ENCODE measurements at places on chromosomes 1 and 21. TPM values are rescaled to one million over a fixed set of nuclear protein-coding genes. Genes with fewer than 3 reads are reported as not detected.

The RAP1GAP gene
- total RNA-seq = 1.3 TPM

The IFI44L gene
- 38.6 TPM for total RNA-seq

The DENND2C gene
- 0.50 TPM for total RNA-seq

The ASCL5 gene
- 0.30 TPM for total RNA-seq

The HSF2BP gene
- total RNA-seq = 0.68 TPM

GRCh38 chr1:246067432-246068216, 439.5 kb downstream of the SMYD3 start:
- no peaks in the 10 kb centered on the region for H3K27me3 ChIP-seq
- H3K4me3 ChIP-seq = no peak overlapping the region
- H3K36me3 ChIP-seq = peaks cover 8% of the 10 kb centered on the region
- H3K4me1 ChIP-seq = peaks cover 10% of the 10 kb centered on the region

- H3K4me3 ChIP-seq = peak overlapping the region; percentile 97
- H3K36me3 ChIP-seq = peaks cover 30% of the 10 kb centered on the region
- peaks cover 50% of the 10 kb centered on the region for H3K4me1 ChIP-seq
- no peaks in the 10 kb centered on the region for H3K27me3 ChIP-seq
Observed at GRCh38 chr1:2231532-2232254, 3.6 kb downstream of the SKI start.

DNA sequence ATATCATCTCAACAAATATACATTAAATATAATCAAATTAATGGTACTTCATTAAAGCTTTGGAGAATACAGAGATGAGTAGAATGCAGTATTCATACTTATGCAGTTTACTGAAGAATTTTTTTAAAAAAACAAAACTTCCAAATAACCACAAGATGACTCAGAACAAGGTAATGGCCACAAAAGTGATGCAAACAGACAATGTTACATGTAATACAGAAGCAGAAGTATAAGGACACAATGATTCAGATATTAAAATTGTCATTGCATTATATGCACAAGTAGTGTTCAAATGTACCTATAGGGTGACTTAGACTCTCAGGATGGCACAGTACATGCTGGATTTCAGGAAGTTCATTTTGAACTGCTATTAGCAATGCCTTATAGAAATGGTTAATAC, 227.2 kb upstream of the ST6GALNAC5 start:
- no peak overlapping the region for H3K4me3 ChIP-seq
- peaks cover 2% of the 10 kb centered on the region for H3K4me1 ChIP-seq
- H3K27ac ChIP-seq = no peak overlapping the region
- H3K27me3 ChIP-seq = no peaks in the 10 kb centered on the region
- DNase-seq = no peak
- H3K36me3 ChIP-seq = no peaks in the 10 kb centered on the region

DNA sequence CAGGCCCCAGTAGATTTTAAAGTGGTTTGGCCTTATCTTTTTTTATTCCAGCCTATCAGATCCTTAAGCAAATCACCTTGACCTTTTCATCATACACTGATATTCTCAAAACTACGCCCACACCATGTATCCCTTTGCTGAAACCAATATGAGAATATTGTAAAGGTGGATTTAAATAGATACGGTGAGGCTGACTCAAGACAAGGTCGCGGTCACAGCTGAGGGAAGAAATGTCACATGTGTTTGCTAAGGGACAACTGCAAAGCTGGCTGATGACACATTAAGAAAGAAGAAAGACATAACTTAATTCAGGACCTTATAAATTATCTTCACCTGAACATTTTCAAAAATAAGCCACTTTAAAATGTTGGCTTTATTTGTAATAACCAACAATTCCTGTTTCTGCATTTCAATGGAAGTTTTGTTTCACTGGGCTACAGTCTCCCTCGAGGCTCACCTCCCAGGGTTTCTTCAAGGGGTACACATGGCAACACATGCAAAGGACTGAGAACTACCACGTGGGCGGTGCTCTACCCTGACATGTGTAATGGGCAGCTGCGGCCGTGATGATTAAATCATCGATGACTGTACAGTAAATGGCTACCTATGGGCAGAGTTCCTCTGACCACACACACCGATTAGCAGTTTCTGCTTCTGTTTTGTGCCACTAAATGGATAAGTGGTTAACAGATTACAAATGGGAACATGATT, 189.5 kb downstream of the SIPA1L2 start:
- H3K4me3 ChIP-seq = no peak overlapping the region
- no peaks in the 10 kb centered on the region for H3K36me3 ChIP-seq
- DNase-seq = peak; percentile 12
- peaks cover 5% of the 10 kb centered on the region for H3K4me1 ChIP-seq

DNA sequence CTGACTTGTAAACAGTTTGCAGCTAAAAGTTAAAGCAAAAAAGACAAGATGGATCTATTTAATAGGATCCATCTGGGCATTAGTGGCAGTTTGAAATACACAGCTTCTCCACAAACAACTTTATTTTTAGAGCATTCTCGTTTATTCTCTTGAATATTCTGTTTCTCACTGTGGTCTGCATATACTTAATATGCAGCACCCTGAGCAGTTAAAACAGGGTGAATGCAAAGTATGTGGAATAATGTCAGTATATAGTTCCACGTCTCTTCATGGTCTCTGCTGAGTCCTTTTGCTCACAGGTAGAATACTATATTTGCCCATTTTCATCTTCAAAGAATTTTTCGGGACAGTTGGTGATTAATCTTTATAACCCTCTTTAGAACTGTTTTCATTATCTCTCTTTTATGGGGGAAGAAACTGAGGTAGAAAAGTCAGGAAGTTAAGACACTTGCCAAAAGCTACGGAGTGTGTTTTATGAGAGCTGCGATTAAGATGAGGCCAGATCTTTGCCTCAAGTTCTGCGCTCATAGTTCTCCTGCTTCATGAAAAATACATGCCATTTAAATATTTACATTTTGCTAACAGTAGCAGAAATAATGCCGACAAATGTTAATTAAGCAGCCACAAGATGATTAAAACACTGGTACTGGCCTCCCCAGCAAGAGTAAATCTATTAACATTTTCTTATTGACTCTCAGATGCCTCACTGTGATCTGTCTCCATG, 115.6 kb downstream of the PTBP2 start:
- H3K4me1 ChIP-seq = no peaks in the 10 kb centered on the region
- no peak for DNase-seq
- H3K36me3 ChIP-seq = peaks cover 2% of the 10 kb centered on the region
- no peak overlapping the region for H3K27ac ChIP-seq
- no peaks in the 10 kb centered on the region for H3K27me3 ChIP-seq
- no peak overlapping the region for H3K4me3 ChIP-seq

DNA sequence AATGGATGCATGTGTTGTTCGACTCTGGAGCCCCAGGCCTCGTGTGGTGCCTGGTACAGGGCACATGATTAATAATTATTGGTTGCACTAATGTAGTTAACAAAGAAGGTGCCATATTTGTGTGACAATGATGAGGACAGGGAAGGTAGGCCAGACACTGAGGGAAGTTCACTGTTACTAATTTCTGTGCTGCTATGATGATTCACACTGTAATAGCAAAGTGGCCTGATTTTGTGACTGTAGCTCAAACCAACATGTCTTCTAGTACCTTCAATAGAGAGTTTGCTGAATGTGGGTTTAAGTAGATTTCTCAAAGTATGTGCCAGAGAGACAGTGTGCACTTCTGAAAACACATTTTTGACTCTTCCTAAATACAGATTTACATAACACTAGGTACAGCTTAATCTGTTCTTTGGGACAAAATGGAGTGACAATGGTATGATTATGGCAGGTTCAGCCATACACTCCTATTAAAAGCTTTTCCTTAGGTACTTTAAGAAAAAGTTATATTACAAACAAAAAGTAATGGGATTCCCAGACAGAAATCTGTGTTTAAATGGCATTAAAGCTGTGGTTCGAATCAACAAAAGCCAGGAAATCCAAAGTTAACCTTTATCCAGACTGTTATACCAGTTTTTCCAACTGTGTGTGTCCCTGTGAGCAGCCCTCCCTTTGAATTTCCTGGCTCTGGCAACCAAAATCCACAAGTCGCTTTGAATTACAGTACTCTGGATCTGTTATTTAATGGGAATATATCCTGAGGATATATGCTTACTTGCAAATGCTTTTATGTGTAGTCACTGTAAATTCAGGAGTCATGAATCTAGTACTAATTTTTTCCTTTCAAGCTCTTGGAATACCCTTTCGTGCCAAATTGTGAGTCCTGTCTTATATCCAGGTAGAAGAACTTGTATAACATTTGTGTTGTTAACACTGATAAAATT, 277.1 kb upstream of the SGIP1 start:
- no peak overlapping the region for H3K4me3 ChIP-seq
- no peak for DNase-seq
- H3K27ac ChIP-seq = no peak overlapping the region
- peaks cover 53% of the 10 kb centered on the region for H3K4me1 ChIP-seq
